Omental fat pad (tissue), 4 donors: ENCODE measurements at places on chromosomes 6 and 20. TPM values are rescaled to one million over a fixed set of nuclear protein-coding genes. Genes with fewer than 3 reads are reported as not detected.

The ULBP1 gene
- total RNA-seq: not detected

The FRK gene
- 1.1 TPM for total RNA-seq

GRCh38 chr20:62736407-62737071 lies 27.9 kb downstream of the NTSR1 start:
- DNase-seq: no peak

GRCh38 chr6:44556046-44556445 lies 168.5 kb downstream of the CDC5L start:
- no peak for DNase-seq
